Tibial nerve (tissue), 4 donors: ENCODE measurements at places on chromosomes 6 and 20.

GRCh38 chr6:119340796-119341487, 8.6 kb downstream of the MAN1A1 start:
- DNase-seq, result no peak

DNA sequence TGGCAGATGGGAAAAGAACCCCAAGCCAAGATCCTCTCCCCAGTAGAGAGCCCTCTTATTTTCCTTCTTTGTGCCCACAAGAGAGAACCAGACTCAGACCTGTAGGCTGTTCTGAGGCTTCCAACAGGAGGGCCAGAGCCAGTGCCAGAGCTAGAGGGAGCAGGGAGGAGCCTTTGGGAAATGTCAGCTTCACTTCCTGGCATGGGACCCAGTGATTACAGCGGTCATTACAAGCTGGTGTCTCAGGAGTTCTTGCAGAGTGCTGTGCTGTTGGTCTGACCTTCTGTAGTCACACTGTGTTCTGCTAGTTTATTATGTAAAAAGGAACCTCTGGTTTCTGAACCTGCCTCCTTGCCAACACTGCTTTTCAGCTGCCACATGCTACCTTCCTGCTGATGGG, 38.9 kb downstream of the STK35 start:
- DNase-seq, result peak; percentile 38

- DNase-seq, result no peak
Observed at GRCh38 chr6:159842035-159842434, 42.0 kb downstream of the PNLDC1 start.

DNA sequence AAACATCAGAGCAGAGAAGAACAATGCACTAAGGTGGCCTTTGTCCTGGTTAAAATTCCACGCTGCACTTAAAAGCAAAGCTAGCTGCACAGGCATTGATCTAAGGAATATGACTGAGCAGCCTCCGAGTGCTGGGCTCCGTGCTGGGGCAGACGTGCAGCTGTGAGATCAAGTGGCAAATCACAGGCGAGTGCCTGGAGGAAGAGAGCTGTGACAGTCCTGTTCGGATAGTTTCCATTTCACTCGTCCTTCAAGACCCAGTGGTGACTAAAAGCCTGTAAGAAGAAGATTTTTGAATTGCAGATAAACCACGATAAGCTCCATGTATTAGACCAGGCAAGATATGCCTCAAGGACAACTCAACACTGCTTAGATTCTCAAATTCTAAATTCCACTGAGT, 247.9 kb downstream of the ANKRD60 start:
- DNase-seq, result no peak

- DNase-seq, result no peak
Observed at GRCh38 chr20:6626805-6627204, 140.7 kb upstream of the BMP2 start.

- DNase-seq, result peak; percentile 62
Observed at GRCh38 chr6:42746463-42747391, 824 bp upstream of the TBCC start.

DNA sequence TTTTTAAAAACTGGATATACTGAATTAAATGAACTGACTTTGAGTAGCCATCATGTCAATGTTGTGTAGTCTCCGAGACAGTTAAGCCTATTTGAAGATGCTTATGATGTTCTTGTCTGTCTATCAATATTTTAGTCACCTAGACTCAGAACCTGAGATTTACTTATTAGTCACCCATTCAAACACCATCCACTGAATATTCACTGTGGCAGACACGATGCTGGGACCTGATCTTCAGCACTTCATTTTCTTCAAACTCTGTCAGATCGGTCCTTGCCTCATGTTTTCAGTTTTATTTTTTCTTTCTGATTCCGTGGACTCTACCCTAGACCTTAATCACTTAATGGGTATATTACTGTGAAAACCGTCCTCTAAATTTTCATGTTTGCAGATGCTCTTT, 123.7 kb upstream of the MCHR2 start:
- no peak for DNase-seq

- DNase-seq, result no peak
Observed at GRCh38 chr6:79570129-79571029, 33.1 kb upstream of the LCA5 start.

DNA sequence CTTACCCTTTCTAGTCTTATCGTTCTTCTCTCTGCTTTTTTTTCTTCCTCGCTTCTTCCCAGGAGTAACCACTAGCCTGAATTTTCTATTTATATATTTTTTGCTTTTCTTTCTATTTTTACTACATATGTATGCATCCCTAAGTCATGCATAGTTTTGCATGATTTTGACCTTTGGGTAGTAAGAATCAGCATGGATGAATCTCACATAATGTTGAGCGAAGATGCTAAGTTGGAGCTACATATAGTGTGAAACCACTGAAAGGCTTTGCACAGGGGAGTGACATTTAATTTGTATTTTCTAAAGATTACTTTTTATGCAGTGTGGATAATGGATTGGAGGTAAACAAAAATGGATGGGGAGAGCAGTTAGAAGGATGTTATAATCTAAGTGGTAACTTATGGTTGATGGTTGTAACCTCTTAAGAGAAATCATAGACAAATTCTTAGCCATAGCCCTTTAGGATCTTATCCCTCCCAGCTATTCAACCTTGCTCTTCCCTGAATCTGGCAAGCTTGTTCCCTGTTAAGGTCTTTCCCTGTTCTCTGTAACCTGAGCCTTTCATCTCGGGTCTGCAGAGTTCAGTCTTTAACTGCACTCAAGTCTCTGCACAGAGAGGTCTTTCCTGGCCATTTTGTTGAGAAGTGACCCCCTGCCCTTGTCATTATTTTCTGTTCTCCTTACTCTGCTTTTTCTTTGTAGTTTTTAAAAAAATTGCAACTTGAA, 18.0 kb downstream of the PEX7 start:
- DNase-seq, result no peak

DNA sequence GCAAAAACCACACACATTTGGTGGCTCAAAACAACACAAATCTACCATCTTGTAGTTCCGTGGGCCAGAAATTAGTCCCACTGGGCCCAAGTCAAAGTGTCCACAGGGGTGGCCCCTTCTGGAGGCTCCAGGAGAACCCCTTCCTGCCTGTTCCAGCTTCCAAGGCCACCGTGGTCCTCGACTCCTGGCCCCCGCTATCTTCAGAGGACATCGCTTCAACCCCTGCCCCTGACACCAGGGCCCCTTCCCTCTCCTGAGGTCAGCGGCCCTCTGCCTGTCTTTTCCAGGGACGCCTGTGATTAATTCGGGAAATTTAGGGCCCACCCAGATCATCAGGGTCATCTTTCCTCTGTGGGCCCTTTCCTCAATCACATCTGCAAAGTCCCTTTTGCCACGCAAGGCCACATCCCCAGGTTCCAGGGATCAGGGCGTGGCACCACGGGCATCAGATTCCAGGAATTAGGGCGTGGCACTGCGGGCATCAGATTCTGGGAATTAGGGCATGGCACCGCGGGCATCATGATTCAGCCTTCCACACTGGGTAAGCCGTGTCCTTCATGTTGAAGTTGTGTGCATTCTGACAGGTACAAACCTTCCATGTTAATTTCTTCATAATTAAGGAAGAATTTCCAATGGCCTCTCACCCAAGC, 59.9 kb upstream of the SMOC2 start:
- DNase-seq, result no peak

DNA sequence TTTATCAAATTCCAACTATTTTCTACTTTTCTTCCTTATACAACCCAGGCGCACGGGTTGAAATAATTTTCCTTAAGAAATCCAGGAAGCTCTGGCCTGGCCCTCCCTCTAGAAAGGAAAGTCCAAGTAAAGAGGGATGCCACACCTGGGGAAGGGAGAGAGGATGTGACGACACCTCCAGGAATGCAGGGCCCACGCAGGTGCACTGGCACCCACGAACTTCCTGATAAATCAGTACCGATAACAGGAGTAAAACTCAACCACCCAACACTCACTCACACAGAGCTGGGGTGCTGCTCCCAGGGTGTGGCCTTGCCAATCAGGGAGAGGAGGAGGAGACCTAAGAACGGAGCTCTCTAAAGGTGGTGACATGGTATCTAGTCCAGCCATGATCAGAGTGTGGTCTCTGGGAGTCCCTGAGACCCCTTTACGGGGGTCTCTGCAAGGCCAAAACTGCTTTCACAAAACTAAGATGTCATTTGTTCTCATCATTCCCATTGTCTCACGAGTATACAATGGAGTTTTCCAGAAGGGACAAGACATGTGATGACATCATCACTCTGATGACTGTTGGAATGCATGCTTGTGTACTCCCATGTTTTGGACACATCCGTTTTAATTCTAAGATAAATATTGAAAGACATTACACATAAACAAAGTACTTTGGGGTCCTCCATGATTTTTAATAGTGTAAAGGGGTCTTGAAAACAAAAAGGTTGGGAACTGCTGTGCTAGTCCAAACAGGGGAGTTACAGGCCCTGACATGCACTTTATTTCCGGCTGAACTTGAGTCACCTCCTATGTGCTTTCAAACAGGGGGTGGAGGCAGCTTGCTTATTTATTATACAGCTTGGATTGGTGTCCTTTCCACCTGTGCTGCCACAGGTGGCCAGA, 2.2 kb upstream of the PARD6B start:
- no peak for DNase-seq

DNA sequence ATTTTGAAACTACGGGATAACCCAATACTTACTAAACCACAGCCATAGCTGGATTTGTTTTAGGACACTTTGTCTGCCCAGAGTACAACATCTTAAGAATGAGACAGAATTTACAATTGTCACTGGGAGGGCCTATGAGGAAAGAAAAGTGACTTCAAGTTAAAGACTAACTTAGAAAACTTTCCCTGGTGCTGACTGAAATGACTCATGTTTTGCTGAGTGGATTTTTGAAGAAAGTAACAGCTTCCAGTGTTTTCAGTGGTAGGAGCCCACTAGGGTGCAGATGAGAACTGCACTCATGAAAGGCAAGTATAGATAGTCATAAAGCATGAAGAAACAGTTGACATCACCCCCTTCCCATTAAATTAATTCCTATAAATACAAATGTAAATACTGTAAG, 988.2 kb upstream of the MAP3K7 start:
- no peak for DNase-seq

DNA sequence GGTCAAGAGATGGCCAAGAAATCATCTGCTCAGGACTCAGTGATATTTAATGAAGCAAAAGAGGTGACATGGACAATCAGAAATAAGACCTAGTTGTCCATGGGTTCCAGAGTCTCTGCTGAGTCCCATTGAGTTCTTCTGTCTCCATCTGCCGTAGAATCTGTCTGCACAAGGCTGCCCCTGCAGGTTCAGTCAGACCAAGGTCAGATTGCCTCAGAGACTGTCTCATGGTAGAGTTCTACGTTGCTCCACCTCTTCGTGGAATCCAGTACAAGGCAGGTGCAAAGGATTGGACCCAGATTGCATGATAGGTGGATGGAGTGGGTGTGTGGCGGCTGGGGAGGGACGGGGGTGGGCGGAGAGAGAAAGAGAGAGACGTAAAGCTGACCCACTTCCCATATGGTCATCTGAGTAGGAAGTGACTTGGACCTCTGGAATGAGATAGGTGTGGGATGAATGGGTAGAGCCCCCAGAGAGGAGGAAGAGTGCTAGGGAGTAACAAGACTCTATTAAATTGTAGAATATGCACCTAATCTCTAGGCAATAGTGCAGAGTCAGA, 75.3 kb downstream of the SOBP start:
- no peak for DNase-seq

DNA sequence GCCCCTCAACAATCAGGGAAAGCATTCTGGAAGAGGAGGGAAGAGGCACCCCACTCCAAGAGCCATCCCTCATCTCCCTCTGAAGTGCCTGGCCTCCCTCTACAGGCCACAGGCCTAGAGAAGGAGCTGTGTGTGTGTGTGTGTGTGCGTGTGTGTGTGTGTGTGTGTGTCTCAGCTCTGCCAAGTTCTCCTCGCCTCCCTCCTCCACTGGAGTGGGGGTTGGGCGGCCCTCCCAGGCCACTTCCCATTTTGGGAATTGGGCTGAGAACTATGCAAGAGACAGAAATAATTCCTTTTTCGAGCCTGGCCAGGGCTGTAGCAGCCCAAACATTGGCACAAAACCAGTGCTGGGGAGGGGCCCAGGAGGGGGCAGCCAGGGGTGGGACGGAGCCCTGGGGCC, 35.7 kb downstream of the KCNB1 start:
- peak; percentile 74 for DNase-seq

DNA sequence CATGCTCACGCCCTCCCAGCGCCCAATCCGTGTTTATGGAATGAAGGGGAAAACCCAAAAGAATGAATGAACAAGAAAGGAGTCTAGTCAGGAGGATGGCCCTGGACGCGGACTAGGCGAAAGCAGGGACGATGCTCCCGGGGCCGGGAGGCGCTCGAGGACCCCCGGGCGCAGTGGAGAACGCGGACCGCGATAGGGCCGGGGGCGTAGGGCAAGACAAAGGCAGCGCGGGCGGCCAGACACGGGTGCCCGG, 758 bp downstream of the GCLC start:
- DNase-seq, result no peak

GRCh38 chr6:104402572-104402971, 457.1 kb downstream of the HACE1 start:
- DNase-seq, result no peak

DNA sequence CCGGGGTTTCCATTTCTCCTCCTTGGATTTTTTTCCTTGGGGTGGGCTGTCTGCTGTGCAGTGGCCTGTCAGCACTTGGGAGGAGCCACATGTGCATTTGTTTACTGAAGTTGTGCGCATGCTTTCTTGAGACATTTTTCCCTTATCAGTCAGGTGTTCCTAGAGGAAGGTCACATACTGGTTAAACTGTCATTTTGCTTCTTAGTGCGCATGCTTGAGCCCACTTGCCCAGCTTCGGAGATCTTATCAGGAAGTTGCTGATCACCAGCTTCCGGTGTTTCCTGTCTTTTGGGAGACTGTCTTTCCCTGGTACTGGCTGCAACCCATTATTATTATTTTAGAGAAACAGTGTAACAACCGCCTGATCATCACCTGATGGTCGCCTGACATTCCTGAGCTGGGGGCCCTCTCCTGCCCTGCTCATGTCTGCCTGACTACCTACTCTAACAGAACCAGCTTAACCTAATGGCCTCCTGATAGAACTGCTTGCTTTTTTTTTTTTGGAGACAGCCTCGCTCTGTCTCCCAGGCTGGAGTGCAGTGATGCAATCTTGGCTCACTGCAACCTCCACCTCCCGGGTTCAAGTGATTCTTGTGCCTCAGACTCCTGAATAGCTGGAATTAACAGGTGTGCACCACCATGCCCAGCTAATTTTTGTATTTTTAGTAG, 378 bp upstream of the ERVFRD-1 start:
- DNase-seq, result no peak

DNA sequence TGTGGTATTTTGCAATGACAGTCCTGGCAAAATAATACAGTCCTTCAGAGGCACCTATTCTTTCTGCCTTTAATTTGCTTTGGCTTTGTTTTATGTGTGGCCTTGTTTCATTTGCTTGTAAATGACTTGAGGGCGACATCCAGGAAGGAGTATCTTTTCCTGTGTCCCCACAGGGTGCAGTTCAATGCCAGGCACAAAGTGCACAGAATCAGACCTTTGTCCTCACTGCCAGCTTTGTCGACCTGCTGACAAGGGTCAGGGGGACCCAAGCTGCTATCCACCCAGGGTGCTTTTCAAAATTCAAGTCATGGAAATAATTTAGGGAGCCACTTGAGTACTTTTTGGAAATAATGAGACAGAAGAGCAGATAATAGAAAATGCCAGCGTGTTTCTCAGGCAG, 37.0 kb upstream of the CDKN1A start:
- no peak for DNase-seq
